ENCODE measurements at places on chromosomes 5 and 9.

DNA sequence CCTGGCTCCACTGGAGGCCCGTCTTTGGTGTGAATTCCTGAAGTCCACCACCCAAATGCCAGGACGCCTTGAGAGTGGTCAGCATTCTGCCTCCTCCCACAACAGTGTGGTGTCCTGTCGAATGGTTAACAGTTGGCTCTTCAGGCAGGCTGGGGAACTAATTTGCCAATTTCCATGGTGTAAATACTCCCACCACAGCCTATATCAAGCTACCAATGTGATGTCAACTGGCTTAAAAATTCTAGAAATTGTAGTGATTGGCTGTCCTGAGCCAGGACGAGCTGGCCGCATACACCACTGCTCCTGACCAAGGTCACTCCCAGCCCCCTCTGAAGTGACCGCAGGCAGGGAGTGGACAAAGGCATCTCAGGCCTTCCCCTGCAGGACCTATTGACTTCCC lies 11.1 kb downstream of the UNC5A start:
- no peak for DNase-seq

- DNase-seq: no peak
Observed at GRCh38 chr9:121298689-121299466, 30.9 kb downstream of the GSN start.

- DNase-seq: no peak
Observed at GRCh38 chr9:117839862-117840261, 135.7 kb downstream of the TLR4 start.

DNA sequence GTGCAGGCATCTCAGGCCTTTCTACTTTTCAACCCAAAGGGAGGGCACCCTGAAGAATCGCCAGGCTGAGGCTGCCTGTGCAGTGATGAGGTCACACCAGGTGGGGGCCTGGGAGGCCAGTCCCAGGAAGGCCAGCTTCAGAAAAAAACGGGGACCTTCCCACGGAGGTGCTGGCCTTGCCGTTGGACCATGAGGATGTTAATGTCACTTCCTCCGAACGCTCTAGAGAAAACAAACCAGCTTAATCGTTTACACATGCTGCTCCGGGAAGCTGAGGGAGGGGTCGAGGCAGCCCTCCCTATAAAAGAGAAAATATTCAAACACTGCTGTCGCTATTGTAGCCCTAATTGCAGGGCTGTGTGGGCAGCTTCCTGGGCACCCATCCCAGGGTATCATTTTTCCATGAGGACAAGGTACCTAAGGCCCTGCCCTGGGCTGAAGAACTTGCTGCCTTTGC lies 27.0 kb downstream of the PTGES start:
- no peak for DNase-seq

- no peak for DNase-seq
Observed at GRCh38 chr5:152723482-152723881, 318.4 kb upstream of the NMUR2 start.

- DNase-seq: no peak
Observed at GRCh38 chr9:131266266-131267229, 9.8 kb downstream of the FAM78A start.
